T-cell (primary cell): ENCODE measurements at places on chromosomes 5 and 9. TPM values are rescaled to one million over a fixed set of nuclear protein-coding genes. Genes with fewer than 3 reads are reported as not detected.

- H3K4me1 ChIP-seq, result no peaks in the 10 kb centered on the region
- no peak overlapping the region for H3K4me3 ChIP-seq
- H3K36me3 ChIP-seq, result no peaks in the 10 kb centered on the region
- H3K27me3 ChIP-seq, result no peaks in the 10 kb centered on the region
- H3K27ac ChIP-seq, result no peak overlapping the region
These were observed 85.1 kb downstream of the YIPF5 start for GRCh38 chr5:144085381-144085780.

- peak overlapping the region; percentile 75 for H3K4me3 ChIP-seq
- DNase-seq, result peak; percentile 41
- no peak overlapping the region for H3K27ac ChIP-seq
- no peaks in the 10 kb centered on the region for H3K36me3 ChIP-seq
- peaks cover 59% of the 10 kb centered on the region for H3K4me1 ChIP-seq
- H3K27me3 ChIP-seq, result peaks cover 51% of the 10 kb centered on the region
These were observed 2.1 kb downstream of the NR4A3 start for GRCh38 chr9:99823681-99824377.

GRCh38 chr5:132257131-132258101, at the start of gene PDLIM4:
Gene PDLIM4, plus strand, starts transcription at chr5:132257696. Its CDS starts 39 bp downstream, at chr5:132257735.
- no peak for DNase-seq
- no peak within 1 kb of the TSS for H3K4me3 ChIP-seq
- peaks cover 8% of the 10 kb centered on the region for H3K4me1 ChIP-seq
- H3K27me3 ChIP-seq, result peaks cover 61% of the 10 kb centered on the region
- no peaks in the 10 kb centered on the region for H3K36me3 ChIP-seq

DNA sequence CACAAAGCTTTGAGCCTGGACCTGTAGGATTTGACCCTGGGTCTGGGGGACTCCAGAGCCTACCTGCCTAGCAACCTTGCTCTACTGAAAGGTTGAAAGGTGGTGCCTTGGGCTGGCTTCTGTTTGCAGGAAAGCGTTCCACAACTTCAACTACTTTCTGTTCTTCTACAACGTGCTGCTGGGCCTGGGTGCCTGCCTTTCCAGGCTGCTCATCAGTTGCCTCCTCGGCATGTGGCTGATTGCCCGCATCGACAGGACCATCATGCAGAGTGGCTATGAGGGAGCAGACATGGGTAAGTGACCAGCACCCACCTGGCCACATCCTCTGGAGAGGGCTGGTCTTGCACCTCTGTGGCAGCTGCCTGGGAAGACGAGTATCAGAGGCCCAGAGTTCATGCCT, 13.6 kb upstream of the CCDC180 start:
- peaks cover 17% of the 10 kb centered on the region for H3K36me3 ChIP-seq
- no peaks in the 10 kb centered on the region for H3K4me1 ChIP-seq
- DNase-seq, result no peak
- H3K27ac ChIP-seq, result no peak overlapping the region
- no peaks in the 10 kb centered on the region for H3K27me3 ChIP-seq
- H3K4me3 ChIP-seq, result no peak overlapping the region

DNA sequence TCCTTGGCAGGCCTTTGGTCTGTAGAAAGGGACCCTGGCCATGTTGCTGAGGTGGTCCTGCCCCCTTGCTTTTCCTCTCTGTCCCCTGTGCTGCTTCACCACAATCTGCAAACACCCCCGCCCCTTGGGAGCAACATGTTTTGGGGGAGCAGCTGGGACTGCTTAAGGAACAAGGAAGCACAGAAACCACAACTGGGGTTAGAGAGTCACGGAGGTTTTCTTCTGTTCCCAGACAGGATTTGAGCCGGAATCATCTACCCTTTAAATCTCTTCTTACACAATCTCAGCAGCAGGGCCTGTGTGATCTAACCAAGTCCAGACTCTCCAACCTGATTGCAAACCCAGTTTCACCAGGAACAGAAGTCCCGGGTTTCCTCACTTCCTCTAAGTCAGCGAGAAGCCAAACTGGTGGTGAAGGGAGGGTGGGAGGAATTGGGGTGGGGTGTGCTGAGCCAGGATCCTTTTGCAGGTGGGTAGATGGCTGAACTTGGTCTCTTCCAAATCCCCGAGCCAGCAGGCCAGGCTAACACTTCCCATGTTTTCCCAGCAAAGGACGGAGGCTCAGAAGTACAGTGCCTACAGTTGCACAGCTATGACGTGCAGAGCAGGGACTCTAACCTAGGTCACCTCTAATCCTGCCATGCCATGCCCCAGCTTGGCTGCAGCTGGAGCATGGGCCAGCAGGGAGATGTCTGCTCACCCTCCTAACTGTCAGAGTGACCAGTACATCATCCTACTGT, 25.0 kb downstream of the SH3PXD2B start:
- no peaks in the 10 kb centered on the region for H3K27me3 ChIP-seq
- H3K27ac ChIP-seq, result no peak overlapping the region

The TAF11L12 gene
- total RNA-seq, result not detected

The CACNA1B gene
- total RNA-seq, result not detected

The ADAMTS13 gene
- total RNA-seq, result 1.5 TPM

The SPOCK1 gene
- total RNA-seq, result not detected
